ENCODE measurements at places on chromosomes 13 and 19.

GRCh38 chr13:101264931-101265330 lies 151.4 kb downstream of the NALCN start:
- H3K4me1 ChIP-seq: peaks cover 4% of the 10 kb centered on the region
- H3K36me3 ChIP-seq: no peaks in the 10 kb centered on the region
- H3K27me3 ChIP-seq: peaks cover 10% of the 10 kb centered on the region
- no peak for DNase-seq

GRCh38 chr19:18657590-18658365 lies 20.9 kb downstream of the KLHL26 start:
- peaks cover 7% of the 10 kb centered on the region for H3K36me3 ChIP-seq
- H3K27ac ChIP-seq: peak overlapping the region; percentile 83
- no peak overlapping the region for H3K4me3 ChIP-seq
- DNase-seq: no peak
- H3K27me3 ChIP-seq: no peaks in the 10 kb centered on the region
- peaks cover 30% of the 10 kb centered on the region for H3K4me1 ChIP-seq

DNA sequence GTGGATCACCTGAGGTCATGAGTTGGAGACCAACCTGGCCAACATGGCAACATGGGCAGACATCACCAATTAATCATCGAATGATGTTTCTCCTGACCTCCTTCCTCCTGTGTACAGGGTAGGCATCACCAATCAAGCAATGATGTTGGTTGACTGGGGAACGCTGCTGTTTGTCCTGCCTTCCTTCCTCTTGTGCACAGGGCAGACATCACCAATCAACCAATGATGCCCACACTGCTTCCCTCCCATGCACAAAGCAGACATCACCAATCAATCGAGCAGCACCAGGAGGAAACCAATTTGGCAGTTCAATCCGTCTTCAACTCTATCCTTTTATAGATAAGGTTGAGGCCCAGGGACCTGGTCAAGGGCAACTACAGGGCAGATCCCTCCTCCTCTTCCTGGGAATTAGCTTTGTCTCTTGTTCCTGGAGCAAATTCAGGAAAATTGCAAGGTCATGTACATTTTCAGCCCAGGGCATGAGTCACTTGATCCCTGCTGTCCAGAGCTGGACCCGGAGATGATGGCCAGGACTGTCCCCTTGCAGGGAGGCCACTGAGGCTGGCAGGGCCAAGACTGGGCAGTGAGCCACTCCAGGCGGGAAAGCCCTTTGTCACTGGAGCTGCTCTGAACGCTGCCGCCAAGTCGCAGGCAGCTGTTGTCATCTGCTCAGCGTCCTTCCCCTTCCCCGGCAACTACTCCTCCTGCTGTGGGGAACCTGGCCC lies 5.3 kb upstream of the CSNK1G2 start:
- H3K4me3 ChIP-seq: no peak overlapping the region
- H3K36me3 ChIP-seq: peaks cover 3% of the 10 kb centered on the region
- peaks cover 22% of the 10 kb centered on the region for H3K4me1 ChIP-seq

DNA sequence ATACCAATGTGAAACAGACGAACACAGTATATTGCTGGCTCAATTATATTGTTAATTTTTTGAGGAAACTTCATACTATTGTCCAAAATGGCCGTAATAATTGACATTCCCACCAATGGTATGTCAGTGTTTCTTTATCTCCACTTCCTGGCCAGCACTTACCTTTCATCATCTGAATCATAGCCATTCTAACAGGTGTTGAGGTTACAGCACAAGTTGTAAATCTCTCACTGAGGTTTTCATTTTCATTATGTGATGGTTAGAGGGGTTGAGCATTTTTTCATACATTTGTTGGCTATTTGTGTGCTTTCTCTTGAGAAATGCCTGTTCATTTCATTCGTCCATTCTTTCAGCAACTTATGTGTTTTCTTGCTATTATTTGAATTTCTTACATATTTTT lies 824.0 kb downstream of the UQCRFS1 start:
- DNase-seq: no peak
- H3K27ac ChIP-seq: no peak overlapping the region
- no peaks in the 10 kb centered on the region for H3K27me3 ChIP-seq
- H3K4me1 ChIP-seq: no peaks in the 10 kb centered on the region
- H3K4me3 ChIP-seq: no peak overlapping the region

GRCh38 chr13:98563071-98563470 lies 13.8 kb downstream of the STK24 start:
- H3K27me3 ChIP-seq: no peaks in the 10 kb centered on the region
- H3K4me3 ChIP-seq: peak overlapping the region; percentile 91
- H3K4me1 ChIP-seq: peaks cover 71% of the 10 kb centered on the region
- H3K36me3 ChIP-seq: no peaks in the 10 kb centered on the region
- peak; percentile 22 for DNase-seq
- peak overlapping the region; percentile 99 for H3K27ac ChIP-seq

DNA sequence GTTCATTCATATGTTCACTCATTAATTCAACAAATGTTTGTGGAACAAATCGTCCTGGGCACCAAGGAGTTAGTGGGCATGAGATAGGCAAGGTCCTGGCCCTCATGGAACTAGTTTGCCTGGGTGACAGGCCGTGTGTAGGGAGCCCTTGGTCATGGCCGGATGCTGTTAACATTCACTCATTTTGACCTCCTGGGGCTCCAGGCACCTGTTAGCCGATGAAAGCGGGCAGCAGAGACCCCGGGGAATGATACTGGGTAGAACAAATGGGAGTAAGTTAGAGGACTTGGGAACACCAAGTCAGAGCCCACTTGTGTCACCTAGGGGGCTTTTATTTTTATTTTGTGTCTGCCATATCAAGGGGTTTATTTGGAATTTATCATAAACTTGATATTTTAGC lies 6.6 kb downstream of the MED25 start:
- H3K4me1 ChIP-seq: peaks cover 21% of the 10 kb centered on the region
- no peak for DNase-seq
- H3K4me3 ChIP-seq: no peak overlapping the region
- H3K27me3 ChIP-seq: no peaks in the 10 kb centered on the region
- H3K27ac ChIP-seq: no peak overlapping the region

Measured in T-helper 17 cell (primary cell).